ENCODE measurements at places on chromosomes 6 and 20.

GRCh38 chr6:157110607-157111006 lies 212.7 kb downstream of the TMEM242 start:
- DNase-seq: no peak

DNA sequence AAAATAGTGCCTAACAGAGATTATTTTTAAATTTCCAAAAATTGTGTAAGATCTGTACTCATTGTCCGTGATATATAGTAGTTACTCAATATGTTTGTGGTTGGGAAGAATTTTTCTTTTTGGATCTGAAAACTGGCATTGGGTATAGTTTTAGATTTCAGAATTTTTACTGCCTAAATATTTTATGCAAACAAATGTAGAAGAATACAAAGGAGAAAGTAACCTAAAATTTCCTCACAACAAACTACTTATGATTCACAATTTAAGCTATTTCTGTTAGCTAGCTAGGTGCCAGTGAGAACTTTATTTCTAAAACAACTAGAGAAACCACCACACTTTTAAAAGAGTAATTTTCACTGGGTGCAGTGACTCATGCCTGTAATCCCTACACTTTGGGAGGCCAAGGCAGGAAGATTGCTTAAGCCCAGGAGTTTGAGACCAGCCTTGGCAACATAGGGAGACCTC lies 38.8 kb downstream of the SESN1 start:
- no peak for DNase-seq

DNA sequence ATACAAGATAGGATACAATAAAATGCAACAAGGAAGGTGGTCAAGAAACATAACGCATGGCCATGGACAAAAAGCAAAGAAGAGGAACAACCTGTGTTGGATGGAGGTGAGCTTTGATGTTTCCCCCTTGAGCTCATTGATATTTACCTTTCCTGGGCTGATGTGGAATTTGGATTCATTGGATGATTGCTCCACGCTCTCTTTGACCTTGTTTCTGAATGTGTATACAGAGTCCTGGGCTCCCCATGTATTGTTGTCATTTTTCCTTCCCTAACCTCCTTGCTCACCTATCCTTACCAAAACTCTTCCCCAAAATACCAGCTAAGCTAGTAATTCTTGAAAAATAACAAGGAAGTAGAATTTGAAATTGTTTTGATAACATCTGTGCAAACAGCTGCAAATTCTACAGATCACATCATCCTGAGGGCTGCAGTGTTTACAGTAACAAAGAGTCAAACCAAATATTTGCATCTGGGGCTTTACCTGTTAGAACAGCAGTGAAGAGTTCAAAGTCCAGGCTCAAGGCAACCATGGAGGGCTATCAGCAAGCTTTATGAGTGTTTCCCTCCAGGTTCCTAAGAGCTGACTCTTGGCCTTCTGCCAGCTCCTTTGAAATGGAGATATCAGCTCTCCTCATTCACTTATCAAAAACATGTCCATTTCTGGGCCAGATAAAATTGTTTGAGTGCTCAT lies 214.3 kb upstream of the MARCKS start:
- DNase-seq: no peak

GRCh38 chr20:59300333-59301081 lies at the start of gene EDN3:
Gene EDN3, plus strand, starts transcription at chr20:59300611. Its CDS starts 202 bp downstream, at chr20:59300813.
- no peak for DNase-seq

DNA sequence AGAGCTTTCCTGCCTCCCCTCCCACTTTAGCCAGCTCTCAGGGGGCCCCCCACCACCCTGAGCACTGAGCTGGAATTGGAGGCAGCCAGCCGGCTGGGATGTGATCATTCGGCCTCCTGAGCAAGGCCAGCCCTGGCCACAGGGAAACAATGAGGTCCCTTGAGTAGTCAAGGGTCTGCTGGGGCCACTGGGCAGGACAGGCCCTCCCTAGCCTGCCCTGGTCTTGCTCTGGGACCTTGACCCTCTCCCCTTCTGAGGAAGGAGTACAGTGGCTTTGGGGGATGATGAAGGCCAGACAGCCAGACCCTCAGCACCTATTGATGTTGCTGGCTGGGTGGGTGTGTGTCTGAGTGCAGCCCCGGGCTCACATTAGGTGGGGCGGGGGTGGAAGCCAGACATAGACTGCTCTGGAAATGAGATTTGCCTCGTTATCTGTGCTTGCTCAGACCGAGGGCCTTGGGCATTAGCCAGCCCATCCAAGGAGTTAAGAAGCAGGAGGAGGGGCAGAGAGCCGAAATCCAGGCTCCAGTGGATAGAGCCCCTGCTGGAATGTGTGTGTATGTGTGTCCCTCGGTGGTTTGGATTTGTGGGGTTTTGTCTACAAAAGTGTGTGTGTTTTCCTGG lies 21.3 kb downstream of the CD40 start:
- no peak for DNase-seq

- no peak for DNase-seq
Measured at GRCh38 chr6:162852840-162853577, 125.2 kb downstream of the PACRG start.

DNA sequence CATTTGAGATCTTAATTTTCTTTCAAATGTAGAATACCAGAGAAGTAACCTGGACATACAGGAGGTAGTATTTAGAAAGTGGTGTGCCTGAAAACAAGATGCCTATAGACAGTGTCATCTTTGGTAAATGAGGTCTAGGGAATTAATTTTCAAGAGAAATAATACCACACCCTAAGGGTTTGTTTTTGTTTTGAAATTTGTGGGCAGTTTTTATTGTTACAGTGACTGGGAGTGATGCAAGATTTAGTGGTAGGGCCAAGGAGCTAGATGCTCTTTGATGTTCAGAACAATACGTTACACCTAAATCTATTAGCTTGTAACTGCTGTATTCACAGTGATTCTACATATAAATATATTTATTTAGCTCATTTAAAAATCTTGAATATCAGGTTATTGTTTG lies 856.5 kb upstream of the MAP3K7 start:
- DNase-seq: no peak

DNA sequence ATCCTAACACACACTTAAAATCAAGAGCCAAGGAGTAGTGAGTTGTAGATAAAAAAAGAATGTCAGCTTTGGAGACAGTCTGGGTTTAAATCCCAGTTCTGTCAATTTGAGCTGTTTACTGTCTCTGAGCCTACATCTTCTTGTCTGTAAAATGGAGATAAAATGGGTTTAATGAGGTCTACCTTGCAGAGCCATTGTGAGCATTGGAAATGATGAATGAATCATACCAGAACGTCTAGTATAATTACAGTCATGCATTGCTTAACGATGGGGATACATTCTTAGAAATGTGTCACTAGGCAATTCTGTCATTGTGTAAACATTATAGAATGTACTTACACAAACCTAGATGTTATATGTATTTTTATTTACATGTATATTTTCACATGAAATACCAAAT lies 17.6 kb upstream of the SGK2 start:
- DNase-seq: no peak

GRCh38 chr20:38430679-38431325 lies 4.3 kb downstream of the SNHG17 start:
- no peak for DNase-seq

GRCh38 chr6:138597336-138597735 lies 98.0 kb upstream of the NHSL1 start:
- no peak for DNase-seq

DNA sequence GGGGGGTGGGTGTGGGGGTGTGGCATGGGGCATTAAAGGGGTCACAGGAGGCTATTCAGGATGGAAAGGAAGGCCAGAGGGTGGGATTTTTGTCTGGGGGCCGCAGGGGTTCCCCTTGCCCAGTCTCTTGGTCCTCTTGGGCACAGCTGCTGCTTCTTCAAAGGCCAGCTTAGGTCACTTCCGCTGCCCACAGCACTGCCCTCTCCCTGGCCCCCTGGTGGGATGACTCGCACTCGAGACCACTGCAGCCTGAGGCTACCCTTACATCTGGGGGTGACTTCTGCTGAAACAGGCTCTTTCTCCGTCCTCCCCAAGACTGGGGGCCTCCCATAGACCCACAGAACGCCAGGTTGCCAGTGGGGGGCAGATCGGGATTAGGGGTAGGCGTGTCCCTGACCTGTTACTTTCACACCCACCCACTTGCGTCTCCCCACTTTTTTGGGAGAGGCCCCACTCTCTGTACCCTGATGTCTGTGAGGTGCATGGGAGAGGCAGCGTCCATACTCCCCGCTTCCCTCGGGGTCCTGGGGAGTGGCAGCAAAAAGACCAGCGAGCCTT lies 1.3 kb downstream of the LKAAEAR1 start:
- DNase-seq: no peak

DNA sequence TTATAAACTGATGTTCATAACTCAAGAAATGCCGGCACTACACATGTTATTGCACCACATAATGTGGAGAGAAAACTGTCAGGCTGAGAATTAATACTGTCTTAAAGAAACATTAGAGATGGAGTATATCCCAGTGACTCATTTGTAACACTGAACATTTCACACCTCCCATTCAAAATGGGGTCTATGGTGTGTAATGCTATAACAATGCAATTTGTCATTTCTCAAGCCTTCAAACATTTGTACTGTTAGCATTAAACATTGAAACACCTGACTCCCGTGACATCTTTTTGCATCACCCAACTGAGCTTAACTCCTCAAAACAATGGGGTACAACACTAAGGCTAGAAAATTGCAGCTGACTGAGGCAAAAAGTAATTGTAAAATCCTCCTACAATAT lies 151.7 kb downstream of the DST start:
- no peak for DNase-seq

DNA sequence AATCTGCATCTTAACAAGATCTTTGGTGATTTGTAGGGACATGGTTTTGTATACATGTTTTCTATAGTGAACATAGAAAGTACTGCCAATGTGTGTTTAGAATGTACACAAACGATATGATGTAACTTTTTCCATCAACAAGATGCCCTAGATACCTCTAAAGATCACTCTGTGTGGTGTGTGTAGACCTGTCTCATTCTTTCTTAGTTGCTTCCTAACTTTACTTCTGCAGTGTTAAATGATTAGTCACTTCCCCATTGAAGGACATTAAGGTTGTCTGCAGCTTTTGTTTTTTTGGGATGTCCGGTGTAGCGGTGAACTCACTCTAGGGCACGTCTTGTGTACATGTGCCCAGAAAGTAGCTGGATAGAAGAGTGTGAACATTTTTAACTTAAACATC lies 35.9 kb downstream of the CDYL start:
- no peak for DNase-seq
